ENCODE measurements at places on chromosomes 3 and 15. TPM values are rescaled to one million over a fixed set of nuclear protein-coding genes. Genes with fewer than 3 reads are reported as not detected.

IL5RA gene
- total RNA-seq: not detected

SH2D7 gene
- total RNA-seq: not detected

CYP1A2 gene
- total RNA-seq: not detected

WDR6 gene
- 81.6 TPM for total RNA-seq

GOLGA8S gene
- 0.07 TPM for total RNA-seq

CPB1 gene
- total RNA-seq: not detected

ZNF774 gene
- 0.87 TPM for total RNA-seq

SECISBP2L gene
- 18.1 TPM for total RNA-seq

PPP1R14D gene
- not detected for total RNA-seq

CISH gene
- 0.20 TPM for total RNA-seq

FBXO40 gene
- not detected for total RNA-seq

DNASE1L3 gene
- total RNA-seq: 1.3 TPM

APBA2 gene
- total RNA-seq: 29.7 TPM

PRSS50 gene
- not detected for total RNA-seq

BFSP2 gene
- total RNA-seq: not detected

PLCD1 gene
- 11.5 TPM for total RNA-seq

CNTN4 gene
- total RNA-seq: not detected

CACNA1D gene
- total RNA-seq: not detected

NEO1 gene
- 0.49 TPM for total RNA-seq

BTD gene
- 23.3 TPM for total RNA-seq

ROBO1 gene
- 2.6 TPM for total RNA-seq

HTR3E gene
- not detected for total RNA-seq

SLC24A5 gene
- total RNA-seq: not detected

HCLS1 gene
- total RNA-seq: 82.7 TPM

SLC38A3 gene
- total RNA-seq: not detected

PAQR9 gene
- total RNA-seq: not detected

GMNC gene
- 0.54 TPM for total RNA-seq

TBC1D2B gene
- 24.8 TPM for total RNA-seq

SNX22 gene
- total RNA-seq: 0.39 TPM

GASK1A gene
- not detected for total RNA-seq

Data from mammary microvascular endothelial cell (primary cell).